ENCODE measurements at places on chromosomes 11 and 22.
A peak's percentile ranks its signal among the peaks of the same experiment; 100 is the strongest.

DNA sequence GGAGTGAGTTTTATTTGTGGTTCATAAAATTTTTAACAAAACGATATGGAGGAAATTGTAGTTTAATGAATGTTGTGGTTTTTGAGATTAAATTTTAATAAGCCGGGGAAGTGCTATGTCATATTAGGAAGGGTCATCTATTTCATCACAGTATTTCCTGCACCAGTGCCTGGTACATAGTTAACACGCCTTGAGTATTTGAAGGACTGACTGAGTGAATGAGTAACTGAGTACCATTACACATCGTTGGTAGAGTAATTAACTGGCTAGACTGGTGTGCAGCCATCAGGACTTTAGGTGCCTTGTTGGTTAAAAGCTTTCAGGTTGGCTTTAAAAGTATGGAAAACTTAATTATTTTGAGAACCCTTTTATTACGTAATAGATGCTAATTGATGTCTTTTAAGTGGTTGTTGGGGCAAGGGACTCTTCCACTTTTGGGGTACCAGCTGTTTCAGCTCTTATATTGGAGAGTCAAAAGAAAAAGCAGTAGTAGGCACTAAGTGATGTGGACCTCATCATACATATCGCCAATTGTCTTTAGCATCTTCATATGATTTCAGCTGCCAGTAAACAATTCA is 101.8 kb downstream of the DDX10 start:
- DNase-seq = peak; percentile 28

DNA sequence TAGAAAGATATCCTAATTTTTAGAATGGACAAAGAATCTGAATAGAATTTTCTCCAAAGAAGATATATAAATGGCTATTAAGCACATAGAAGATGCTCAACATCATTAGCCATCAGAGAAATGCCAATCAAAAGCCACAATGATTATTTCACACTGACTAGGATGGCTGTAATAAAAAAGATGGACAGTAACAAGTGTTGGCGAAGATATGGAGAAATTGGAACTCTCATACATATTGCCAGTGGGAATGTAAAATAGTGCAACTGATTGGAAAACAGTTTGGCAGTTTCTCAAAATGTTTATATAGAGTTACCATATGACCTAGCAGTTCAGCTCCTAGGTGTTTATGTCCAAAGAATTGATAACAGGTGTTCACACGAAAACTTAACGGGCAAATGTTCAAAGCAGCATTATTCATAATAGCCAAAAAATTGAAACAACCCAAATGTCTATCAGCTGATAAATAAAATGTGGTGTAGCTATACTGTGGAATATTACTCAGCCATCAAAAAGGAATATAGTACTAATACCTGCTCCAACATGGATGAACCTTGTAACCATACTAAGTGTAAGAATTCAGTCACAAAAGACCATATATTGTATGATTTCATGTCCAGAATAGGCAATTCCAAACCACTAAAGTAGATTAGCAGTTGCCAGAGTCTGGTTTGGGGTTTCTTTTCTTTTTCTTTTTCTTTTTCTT is 29.7 kb downstream of the ART5 start:
- no peak for DNase-seq

DNA sequence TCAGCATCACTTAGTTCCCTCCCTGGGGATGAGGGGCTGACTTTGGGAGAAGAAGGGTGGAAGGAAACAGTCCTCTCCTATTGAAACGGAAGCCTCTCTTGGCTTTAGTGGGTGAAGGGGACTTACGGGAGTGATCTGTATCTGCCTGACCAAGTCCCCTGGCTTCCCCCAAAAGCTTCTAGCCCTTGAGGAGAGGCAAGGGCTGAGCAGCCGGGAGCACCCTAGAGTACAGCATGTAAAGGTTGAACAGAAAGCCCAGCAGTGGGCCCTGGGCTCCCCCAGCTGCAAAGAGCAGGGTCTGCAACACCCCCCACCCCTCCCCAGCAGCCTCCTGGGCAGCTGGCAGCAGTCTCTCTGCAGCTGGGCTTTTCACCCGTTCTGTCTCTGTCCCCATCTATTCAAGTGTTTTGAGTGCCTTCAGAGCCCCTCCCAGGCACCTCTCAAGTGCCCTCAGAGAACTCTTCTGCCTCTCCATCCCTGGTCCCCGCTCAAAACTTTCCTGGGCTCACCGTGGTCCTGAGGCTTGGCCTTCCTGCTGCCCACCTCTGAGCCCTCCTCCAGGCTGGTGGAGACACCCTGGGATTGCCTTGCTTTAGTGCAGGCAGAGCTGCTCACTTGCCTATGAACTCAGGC is 2.7 kb downstream of the CAPN5 start:
- DNase-seq = no peak

- DNase-seq = peak; percentile 32
Measured at GRCh38 chr11:19437760-19438159, 197.0 kb upstream of the E2F8 start.

DNA sequence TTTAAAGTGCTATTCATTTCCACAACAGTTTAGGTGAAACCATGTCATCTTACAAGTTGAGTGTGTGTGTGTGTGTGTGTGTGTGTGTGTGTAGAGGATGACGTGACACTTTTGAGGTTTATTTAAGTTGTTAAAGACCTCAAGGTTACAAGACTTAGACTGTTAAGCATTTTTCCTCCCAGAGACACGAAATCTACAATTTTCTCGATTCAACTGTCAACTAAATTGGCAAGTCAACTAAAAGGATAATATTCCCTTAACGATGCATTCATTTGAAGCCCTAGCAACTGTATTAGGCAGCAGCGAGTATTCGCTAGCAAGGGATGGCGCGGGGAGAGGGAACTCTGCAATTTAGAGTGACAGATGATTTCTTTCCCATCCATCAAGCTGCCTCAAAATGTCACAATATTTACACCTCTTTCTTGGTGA is 17.6 kb upstream of the BDNF start:
- no peak for DNase-seq

DNA sequence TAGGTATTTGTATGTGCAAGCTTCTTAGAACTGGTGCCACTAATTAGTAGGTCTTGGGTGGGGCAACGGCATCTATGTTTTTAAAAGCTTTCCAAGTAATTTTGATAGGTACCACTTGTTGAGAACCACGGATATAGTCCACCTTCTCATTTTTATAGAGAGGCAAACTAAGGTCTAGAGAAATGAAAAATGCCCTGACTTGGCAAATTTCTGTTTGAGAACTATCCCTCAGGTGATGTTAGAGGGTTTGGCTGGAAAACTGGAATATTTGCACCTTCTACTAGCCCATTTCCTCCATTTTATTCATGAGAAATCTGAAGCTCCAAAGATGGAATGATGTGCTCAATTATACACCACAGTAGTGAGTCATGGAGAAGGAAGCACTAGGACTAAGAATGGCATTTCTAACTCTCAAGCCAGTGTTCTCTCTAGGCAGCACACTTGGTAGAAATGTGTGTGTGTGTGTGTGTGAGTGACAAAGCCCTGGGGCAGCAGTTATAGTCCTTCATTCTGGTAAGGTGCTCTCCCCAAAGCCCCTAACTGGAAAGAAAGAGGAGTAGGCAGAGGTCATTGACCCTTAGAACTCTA is 1.8 kb upstream of the TMEM86A start:
- DNase-seq = peak; percentile 25
